C1 segment of cervical spinal cord (tissue), 14 donors: ENCODE measurements at places on chromosomes 3 and 15.

DNA sequence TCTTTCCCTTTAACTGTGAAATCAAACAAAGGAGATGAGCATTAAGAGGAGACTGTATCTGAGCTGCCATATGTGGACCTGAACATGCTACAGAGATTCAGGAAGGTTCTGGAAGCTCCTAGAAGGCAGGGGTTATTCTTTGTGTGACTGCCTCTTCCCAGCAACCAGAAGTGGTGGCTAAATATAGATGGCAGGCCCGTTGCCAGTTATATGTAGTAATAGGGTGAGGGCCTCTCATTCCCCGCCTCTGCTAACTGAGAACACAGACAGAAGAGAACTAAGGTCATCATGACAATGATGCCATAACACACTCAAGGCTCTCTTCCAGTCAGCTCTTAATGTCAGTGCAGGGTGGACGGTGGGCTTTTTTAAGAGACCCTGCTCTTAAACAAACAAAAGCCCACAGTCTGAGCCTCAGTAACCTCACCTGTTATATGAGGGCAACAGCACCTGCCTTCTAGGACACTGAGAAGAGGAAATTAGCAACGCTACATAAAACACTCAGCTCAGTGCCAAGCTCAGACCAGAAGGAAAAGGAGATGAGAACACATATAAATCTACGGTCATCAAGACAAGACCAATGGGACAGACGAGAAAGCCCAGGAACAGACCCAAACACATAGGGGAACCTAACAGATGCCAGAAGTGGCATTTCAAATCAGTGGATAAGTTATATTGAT, 22.3 kb downstream of the CFAP92 start:
- no peak for DNase-seq

DNA sequence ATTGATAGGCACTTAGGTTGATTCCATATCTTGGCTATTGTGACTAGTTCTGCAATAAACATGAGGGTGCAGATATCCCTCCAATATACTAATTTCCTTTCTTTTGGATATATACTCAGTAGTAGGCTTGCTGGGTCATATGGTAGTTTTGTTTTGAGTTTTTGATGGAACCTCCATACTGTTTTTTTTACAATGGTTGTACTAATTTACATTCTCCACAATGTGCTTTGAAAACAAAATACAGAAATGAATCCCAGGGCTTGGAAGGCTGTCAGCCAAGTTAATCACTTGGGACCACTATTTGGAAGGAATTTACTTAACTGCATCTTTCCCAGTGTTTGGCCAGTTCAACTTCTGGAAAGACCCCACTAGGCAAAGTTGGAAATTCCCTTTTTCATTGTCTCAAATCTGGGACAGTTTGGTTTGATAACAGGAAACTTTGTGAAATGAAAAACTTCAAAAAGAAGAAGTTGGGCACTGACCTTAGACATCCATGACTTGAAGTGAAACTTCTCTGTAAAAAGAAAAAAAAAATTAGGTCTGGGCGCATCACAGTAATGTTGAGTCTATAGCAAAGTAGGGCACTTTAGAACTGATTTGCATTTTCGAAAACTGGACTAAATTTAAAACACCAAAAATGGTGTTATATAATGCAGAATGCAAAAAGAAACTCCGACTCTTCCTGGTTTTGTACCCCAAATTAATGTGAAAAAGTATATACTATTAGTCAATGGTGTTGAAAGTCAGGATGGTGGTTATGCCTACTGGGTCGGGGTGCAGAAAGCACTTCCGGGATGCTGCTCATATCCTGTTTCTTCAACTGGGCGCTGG, 6.0 kb downstream of the CTSH start:
- no peak for DNase-seq

DNA sequence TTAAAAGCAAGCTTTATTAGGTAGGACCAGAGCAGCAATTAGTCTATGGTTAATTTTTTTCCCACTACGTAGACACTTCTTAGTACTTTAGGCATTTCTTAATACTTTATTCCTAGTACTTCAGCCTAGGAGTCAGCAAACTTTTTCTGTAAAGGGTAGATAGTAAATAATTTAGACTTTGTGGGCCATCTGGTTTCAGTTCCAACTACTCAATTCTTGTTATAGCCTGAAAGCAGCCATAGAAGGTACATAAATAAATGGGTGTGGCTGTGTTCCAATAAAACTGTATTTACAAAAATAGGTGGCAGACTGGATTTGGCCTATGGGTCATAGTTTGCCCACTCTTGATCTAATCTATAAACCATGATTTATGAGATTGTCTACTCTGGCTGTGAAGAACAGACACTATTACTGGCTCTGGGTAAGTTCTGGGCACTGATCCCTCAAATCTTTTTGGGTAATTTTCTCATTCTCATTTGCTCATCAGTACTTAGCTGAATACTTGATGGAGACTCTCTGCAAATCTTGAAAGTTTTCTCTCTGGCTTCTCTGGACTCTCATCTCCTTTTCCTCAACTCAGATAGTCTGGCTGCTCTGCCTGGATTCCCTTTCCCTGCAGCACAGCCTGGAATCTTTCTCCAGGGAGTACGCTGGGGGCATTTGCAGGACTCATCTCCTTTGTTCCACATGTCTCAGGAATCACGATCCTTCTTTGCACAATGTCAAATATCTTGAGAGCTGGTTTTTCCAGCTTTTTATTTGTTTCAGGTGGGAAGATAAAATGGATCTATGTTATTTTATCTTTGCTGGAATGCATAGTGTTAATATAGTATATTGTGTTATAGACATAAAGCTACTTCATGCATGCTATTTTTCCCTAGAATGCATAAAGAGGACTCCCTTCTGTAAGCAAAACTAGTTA, 524.8 kb upstream of the TBL1XR1 start:
- no peak for DNase-seq

- DNase-seq: no peak
Observed at GRCh38 chr3:72011485-72011884, 226.5 kb upstream of the PROK2 start.

DNA sequence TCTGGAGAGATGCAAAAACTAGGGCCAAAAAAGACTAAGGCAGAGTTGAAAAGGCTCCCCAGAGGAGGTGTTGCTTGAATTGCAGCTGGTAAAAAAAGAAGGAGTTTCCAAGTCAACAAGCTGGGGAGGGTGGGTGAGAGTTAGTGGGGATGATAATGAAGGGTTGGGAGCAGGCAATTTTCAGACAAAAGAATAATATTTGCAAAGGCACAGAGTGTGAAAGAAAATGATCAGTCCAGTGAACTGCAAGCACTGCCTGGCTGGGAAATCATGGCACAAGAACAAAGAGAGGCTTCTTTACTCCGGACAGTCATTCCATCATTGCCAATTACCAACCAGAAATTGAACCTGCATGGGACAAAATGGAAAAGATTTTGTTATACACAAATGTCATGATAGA, 42.2 kb downstream of the C3orf85 start:
- DNase-seq: no peak

DNA sequence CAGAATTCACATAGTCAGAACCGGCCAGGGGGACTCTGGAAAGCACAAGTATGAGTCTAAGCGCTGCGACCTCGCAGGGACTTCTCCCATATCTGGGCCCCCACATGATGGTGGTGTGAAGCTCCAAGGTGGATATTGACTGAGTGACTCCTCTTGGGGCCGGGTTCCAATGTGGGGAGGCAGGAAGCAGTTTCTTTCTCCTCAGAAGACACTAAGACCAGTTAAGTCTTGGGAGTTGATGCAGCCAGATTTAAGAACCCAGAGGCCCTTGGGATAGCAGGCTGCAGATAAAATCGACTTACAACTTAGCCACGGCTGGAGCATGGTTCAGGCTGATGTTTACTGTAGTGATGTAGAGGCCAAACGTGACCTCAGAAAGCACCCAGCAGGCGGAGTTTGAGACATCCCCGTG, 55.4 kb upstream of the KLF13 start:
- DNase-seq: no peak

DNA sequence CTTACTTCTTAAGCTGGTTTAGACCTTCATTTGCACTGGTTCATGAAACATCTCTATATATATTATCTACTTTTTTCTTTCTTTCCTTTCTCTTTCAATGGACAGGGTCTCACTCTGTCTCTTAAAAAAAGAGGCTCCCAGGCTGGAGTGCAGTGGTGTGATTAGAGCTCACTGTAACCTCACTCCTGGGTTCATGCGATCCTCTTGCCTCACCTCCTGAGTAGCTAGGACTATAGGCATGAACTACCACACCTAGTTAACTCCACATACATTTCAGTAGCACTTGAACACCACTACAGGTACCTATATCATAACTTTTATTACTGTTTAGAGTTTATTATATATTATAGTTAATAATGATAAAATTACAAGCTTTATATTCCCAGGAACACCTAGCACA, 117.1 kb upstream of the UBP1 start:
- no peak for DNase-seq

GRCh38 chr3:55518451-55518850, 31.3 kb upstream of the WNT5A start:
- DNase-seq: no peak

DNA sequence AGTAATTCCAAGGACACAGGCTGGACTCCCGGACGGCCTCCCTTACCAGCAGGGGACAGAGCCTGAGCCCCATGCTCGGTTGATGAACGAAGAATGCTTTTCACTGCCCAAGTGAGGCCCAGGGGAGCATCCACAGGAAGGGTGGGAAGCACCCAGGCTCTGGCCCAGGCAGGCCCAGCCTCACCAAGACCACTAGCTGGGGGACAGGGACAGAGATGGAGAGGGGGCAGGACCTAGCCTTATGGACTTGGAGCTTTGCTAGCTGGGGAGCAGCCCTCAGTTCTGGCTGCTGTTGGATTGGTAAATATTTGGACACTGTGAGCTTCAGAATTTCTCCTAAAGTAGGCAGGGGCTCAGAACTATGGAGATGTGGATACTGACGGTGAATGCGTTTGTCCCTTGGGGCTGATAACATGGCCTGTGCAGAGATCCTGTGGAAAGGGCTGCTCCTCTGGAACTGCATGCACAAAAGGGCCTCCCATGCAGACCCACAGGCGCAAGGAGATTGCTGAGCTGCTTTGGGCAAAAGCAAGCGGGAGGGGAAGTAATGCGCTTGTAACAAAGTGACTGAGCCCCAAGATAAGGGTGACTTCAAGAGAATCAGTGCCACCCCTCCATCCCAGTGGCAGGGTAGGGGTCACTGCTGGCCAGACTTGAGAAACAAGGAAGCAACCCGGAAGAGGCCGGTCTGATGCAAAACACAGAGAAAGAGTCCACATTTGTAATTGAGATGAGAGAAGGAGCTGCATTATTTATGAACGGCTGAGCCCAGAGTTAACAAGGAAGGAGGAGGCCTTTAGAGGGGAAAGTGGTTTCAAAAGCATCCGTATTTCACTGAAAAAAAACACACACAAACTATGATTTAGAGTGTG, 70.1 kb upstream of the MEF2A start:
- DNase-seq: no peak

DNA sequence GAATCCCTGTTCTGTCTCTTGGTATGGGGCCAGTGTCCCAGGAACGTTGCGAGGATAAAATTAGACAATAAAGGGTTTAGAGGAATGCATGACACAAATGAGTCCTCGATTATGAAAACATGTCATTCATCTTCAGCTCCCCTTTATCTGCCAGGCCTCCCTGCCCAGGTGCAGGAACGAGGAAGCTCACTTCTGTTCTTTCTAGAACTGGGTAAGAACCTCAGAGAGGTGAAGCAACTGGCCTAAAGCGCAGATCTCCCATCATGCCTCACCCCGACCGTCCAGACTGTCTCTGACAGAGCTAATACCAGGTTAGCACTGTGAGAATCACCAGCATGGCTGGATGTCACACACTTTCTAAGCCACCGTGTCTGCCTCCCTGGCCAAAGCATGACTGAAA, 1.5 kb upstream of the ITIH1 start:
- no peak for DNase-seq

DNA sequence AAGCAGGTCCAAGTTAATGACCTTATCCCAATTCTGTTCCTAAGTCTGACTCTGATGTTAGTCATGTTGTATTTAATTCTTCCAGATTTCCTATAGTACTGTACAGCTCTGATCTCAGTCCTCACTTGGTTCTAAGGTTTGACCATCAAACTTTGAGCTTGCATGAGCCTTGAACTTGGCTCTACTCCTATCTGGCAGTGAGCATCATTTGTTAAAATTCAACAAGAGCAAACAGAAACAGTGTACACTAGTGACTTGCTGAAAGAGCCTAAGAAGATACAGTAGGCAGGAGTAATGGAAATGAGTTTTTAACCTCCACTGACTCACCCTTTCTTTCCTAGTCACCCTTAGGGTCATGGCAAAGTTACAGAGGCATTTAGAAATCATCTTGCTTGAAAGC, 451.1 kb upstream of the TPRG1 start:
- no peak for DNase-seq

- no peak for DNase-seq
Observed at GRCh38 chr3:59429198-59429597, 379.4 kb upstream of the CFAP20DC start.

- no peak for DNase-seq
Observed at GRCh38 chr3:9862391-9863057, 17.5 kb downstream of the CIDEC start.

DNA sequence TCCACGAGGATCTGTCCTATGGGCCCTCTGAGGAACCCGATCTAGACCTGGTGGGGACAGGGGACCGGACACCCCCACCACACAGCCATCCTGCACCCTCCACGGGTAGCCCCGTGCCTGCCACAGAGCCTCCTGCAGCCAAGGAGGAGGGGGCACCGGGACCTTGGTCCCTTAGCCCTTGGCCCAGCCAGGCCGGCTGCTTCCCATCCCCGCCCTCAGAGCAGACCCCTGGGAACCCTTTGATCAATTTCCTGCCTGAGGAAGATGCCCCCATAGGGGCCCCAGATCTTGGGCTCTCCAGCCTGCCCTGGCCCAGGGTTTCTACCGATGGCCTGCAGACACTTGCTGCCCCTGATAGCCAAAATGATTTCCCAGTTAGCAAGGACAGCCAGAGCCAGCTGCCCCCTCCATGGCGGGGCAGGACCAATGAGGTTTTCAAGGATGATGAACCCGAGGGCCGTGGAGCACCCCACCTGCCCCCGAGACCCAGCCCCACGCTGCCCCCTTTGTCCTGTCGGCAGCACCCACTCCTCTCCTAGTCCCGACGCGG, 91.5 kb downstream of the TBC1D2B start:
- DNase-seq: no peak

- DNase-seq: no peak
Observed at GRCh38 chr3:77377717-77378116, 337.8 kb downstream of the ROBO2 start.

GRCh38 chr3:18135060-18135814, 289.9 kb downstream of the SATB1 start:
- DNase-seq: no peak

GRCh38 chr3:188168648-188169047, 14.7 kb downstream of the LPP start:
- DNase-seq: no peak
